Heart right ventricle (tissue), 16 donors: ENCODE measurements at places on chromosomes 3 and 15. TPM values are rescaled to one million over a fixed set of nuclear protein-coding genes. Genes with fewer than 3 reads are reported as not detected.

GRCh38 chr15:77858792-77859490 is 218.6 kb downstream of the TBC1D2B start:
- DNase-seq: no peak

DNA sequence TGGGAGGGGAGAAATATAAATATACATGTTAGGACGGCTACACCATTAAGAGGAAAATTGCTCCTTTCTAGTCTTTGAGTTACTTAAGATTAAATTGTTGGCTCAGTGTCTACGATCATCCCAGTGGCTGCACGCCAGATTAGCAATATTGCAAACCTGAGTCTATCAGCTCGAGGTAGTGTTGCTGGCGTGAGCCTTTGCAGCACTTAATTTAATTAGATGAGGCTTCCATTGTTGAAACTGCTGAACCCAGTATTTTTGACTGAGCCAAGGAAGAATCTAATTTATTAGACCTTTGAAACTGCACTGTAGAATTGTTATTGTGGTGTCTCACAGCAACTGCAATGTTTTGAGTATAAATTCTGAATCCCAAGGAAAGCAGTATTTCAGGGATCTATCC is 782.4 kb upstream of the ROBO1 start:
- DNase-seq: no peak

Gene PRICKLE2
- 8.3 TPM for total RNA-seq

Gene DAZL
- not detected for total RNA-seq

Gene FOXB1
- total RNA-seq: not detected
